ENCODE measurements at places on chromosomes 6 and 20. TPM values are rescaled to one million over a fixed set of nuclear protein-coding genes. Genes with fewer than 3 reads are reported as not detected.

- no peak for DNase-seq
Observed at GRCh38 chr20:48166082-48166835, 381.0 kb upstream of the SULF2 start.

DNA sequence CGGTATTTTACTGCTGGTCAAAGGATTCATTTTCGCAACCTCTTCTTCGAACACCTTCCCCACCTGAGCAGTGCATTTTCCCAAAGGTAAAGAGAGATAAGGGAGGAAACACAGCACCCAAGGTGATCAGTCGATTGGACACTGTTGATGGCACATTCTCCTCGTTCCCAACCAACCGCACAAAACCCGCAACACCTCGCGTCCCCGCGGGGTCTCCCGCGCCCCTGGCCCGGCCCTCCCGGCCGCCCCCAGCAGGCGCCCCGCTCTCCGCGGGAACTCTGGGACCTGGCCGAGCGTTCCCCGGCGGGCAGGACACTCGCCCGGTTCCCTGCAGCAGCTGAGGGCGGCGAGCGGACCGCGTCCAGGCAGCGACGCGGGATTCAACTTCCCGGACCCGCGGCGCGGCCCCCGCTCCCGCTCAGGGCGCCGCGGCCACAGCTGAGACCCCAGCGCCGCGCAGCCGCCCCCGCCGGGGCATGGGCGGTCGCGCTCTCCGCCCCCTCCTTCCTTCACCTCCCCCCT is 506 bp downstream of the RGS17 start:
- no peak for DNase-seq

- no peak for DNase-seq
Observed at GRCh38 chr6:55777469-55777868, 97.9 kb downstream of the BMP5 start.

- DNase-seq: no peak
Observed at GRCh38 chr6:26457264-26457805, 420 bp upstream of the BTN2A1 start.

Gene SIRPB2
- not detected for total RNA-seq

Gene SOBP
- total RNA-seq: 0.05 TPM

DNA sequence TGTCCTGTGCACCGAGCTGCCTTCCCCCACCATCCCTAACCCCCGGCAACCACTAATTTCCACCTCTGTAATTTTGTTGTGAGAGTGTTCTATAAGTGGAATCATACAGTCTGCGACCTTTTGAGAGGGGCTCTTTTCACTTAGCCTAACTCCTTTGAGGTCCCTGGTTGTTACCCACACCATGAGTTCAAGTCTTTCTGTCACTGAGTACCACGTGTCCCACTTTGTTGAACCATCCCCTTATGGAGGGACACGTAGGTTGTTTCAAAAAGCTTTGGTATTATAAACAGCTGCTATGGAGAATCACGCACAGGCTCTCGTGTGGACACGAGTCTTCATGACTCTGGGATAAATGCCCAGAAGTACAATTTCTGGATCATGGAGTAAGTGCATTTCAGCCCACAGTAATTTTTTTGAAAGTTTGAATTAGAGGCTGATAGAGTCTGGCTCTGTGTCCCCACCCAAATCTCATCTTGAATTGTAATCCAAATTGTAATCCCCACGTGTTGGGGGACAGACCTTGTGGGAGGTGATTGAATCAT is 9.5 kb downstream of the FAM209B start:
- no peak for DNase-seq

Gene ARFGEF3
- total RNA-seq: 0.45 TPM

DNA sequence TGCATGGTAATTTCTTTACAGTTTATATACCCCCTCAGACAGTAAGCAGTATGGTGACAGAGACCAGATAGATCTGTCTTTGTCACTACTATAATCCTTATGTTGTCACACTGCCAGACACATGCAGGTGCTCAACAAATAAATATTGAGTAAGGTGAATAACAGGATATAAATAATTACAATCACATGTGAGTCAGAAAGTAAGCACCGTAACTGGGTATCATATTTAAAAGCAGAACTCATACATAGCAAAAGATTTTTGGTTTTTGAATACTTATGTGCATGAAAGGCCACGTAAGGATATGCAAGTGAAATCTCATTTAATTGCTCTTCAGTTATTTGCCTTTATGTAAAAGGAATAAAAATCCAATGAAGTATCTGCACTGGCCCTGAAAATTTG is 17.4 kb downstream of the CNBD2 start:
- no peak for DNase-seq

DNA sequence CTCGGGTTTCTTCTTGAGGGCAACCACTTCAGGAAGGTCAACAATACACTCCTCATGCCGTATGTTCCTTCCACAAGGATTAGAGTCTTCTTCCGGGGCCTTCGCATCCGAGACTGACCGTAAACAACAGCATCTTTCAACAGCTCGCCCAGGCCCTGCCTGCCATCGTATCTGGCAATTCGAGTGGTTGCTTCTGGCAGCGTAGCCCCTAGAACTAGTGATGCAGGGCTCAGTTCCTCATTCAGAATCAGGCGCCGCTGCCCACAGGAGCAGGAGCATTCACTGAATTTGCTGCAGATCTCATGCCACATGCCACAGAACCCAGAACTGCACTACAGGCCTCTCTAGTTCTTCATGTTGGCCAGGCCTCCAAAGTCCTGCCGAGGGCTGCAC is 59.0 kb upstream of the AFDN start:
- DNase-seq: no peak

DNA sequence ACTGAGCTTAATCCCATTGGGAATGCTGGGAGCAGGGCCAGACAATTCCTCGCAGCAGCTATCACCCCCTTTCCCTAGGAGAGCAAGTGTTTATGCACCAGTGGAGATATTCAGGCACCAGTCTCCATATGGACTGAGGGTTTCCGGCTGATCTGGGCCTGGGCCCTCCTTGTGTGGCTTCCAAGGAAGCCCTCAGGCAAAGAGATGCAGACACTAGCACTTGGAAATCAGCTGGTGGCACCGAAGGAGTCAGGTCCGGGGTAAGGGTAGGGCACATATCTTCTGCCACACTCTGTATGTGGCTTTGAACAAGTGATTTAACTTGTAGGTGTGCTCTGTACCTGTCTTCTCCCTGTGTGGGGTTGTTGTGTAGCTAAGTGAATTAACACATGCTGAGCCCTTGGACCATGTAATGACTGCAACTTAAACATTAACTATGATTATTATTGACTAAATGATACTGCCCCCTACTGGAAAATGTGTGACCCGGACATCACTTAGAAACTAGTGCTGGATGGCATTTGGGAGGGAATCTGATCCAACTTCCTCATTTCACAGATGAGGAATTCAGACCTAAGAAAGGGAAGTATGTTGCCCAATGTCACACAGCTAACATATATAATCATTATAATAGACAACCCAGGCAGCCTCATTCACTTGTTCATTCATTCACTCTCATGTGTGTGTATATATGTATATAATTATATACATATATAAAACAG is 19.3 kb upstream of the WFDC2 start:
- DNase-seq: no peak

DNA sequence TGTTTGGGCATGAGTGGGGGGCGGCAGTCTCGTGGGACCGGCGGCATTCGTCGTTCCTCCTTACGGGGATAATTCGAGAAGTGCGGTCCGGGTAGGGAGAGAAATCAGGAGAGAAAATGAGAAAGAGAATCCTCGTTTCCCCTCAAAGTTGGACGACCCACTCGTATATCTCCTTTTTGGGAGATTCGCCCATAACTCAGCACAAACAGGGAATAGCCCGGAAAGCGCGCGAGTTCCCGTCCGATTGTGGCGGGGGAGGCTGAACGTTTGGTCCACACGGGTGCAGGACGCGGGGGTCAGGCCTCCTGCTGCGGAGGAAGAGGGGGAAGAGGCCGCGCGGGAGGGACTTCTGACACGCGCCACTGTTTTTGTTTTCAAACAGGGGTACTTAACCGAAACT is 42.4 kb downstream of the POPDC3 start:
- DNase-seq: no peak

DNA sequence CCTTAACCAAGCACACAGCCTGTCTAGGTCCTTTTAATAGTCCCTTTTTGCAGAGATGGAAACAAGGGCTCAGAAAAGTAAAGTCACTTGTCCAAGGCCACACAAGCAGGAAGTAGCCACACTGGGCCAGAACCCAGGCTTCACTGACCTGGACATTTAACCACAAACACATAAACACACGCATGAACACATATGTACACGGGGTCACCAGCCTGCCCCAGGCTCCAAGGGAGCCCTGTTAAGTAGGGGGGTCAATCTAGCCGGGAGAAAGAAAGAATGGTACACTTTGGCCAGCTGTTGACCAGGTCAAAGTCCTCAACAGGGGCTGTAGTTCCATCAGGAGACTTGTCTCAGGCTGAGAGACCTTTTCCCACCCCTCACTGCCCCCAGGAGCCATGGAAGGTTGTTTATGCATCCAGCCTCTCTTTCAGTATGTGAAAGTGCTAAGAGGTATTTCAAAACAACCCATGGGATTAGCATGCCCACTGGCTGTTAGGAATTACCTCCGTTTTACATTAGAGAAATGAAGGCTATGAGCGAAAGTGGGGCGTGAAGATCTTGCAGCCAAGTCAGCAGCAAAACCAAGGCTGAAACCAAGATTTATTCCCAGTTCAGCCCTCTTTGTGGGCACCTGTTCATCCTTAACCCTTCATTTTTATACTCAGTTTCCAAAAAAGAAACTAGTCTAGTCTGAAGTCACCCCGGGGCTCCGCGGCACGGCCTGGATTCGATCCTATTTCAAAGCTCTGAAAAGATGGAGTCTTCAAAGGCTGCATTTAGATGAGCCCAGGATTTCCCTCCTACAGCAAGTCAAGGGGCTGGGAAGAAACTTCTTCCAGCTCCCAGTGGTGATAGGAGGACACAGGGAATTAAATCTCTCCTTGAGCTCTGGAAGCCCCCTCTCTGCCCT is 9.8 kb downstream of the SDC4 start:
- no peak for DNase-seq

DNA sequence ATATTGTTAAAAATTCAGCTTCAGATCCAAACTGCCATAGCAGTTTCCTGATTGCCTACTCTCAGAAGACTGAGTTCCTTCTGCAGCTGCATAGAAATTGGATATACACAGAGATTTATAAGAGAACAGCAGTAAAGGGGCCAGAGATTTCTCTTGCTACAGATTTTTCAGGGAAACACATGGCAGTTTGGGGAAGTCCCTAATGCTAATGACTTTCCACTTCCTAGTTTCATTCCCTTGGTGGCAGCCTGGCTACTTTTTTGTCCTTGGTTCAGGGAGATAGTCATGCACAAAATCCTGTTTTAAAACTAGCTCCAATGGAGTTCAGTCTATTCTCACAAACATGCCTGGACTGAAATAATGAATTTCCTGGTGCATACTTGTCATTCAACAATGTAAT is 125.3 kb upstream of the PLCB4 start:
- no peak for DNase-seq

Measured in natural killer cell treated with Interleukin-12 subunit alpha and Interleukin-12 subunit beta and Interleukin-15 and Interleukin-18, amount 100 ng/mL, for 72 hours (primary cell).